Fibroblast of skin of left quadriceps (primary cell): ENCODE measurements at places on chromosomes 12 and 14.

DNA sequence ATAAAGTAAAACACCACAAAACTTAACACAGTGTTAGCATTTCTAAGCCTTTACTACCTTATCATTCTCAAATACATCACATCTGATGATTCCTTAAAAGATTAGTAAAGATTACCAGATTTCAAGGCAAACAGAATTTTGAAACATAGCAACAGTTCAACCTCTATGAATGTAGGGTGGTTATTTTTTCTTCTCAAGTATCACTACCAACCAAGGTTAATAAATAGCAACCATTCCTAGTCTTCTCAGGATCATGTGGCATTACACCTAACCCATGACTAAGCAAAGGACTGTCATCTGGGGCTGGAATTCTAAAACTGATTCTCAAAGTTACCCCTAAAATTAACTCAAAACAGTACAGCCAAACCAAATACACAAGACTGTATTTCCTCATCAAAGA, 39.4 kb upstream of the CSRNP2 start:
- DNase-seq: no peak

- DNase-seq: no peak
Observed at GRCh38 chr14:33505963-33506329, 444.9 kb downstream of the EGLN3 start.

DNA sequence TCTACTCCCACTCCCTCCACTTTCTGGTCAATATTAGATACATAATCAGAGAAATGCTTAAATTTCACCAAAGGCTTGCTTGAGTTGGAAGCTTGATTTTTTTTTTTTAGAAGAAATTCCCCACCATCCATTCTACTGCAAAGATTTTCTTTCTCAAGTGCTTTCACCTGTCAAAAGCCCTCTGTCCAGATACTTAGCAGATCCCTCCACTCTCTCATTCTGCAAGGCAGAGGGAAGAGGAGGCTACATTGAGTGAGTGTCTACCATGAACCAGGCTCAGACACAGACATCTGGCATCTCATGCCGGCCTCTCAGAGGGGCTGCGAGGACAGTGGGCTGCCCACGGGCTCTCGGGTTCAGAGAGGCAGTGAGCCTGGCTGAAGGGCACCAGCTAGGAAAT, 127.6 kb upstream of the GSC start:
- no peak for DNase-seq

DNA sequence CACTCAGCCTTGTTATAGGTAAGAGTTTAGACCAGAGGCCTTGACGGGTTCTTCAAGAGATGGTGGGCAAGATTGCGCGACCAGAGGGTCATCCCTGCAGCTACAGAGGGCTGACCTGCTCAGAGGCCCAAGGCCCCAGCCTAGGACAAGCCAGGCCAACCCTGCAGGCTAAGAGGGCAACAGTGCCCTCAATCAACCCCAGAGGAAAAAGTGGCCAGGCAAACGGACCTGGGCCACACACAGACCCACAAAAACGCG, 1.3 kb downstream of the SSH1 start:
- DNase-seq: no peak

- no peak for DNase-seq
Observed at GRCh38 chr14:71206766-71207371, 299.6 kb downstream of the PCNX1 start.
